Cardiac ventricle fibroblast (primary cell): ENCODE measurements at places on chromosomes 3 and 15. TPM values are rescaled to one million over a fixed set of nuclear protein-coding genes. Genes with fewer than 3 reads are reported as not detected.

VEPH1 gene
- 25.2 and 43.9 TPM in 2 replicates for total RNA-seq

CCDC12 gene
- total RNA-seq: 25.6 and 30.5 TPM in 2 replicates

CTXN2 gene
- total RNA-seq: not detected in 2 replicates

CCR9 gene
- not detected in 2 replicates for total RNA-seq

VPS8 gene
- 19.5 and 21.9 TPM in 2 replicates for total RNA-seq

MYZAP gene
- 0.81 and 0.83 TPM in 2 replicates for total RNA-seq

TIPARP gene
- total RNA-seq: 12.5 and 13.5 TPM in 2 replicates

CLRN1 gene
- total RNA-seq: not detected in 2 replicates

PTPN9 gene
- total RNA-seq: 14.5 and 18.1 TPM in 2 replicates

AQP9 gene
- not detected in 2 replicates for total RNA-seq

GRAMD2A gene
- 0.05 TPM in 1 of 2 replicates, not detected in the other for total RNA-seq

TRA2B gene
- 72.6 and 93.9 TPM in 2 replicates for total RNA-seq

SUCNR1 gene
- total RNA-seq: not detected in 2 replicates

SCAANT1 gene
- total RNA-seq: not detected in 2 replicates

ERICH6 gene
- not detected in 2 replicates for total RNA-seq

BCHE gene
- 1.9 and 2.9 TPM in 2 replicates for total RNA-seq

PPP1R14D gene
- total RNA-seq: not detected in 2 replicates

PLSCR2 gene
- total RNA-seq: not detected in 2 replicates

GNAT1 gene
- total RNA-seq: not detected in 2 replicates

RHCG gene
- not detected in 2 replicates for total RNA-seq

MUSTN1 gene
- total RNA-seq: not detected in 2 replicates

CCR5 gene
- not detected in 2 replicates for total RNA-seq

TRANK1 gene
- total RNA-seq: 18.3 TPM in 2 replicates

FBN1 gene
- total RNA-seq: 830 and 868 TPM in 2 replicates

TICRR gene
- 0.69 and 0.88 TPM in 2 replicates for total RNA-seq

HEXA gene
- total RNA-seq: 173 and 191 TPM in 2 replicates

PAQR5 gene
- total RNA-seq: 0.94 and 1.5 TPM in 2 replicates

C15orf62 gene
- total RNA-seq: 0.05 and 0.25 TPM in 2 replicates

WDR49 gene
- total RNA-seq: not detected in 2 replicates

GOLGA8K gene
- not detected in 2 replicates for total RNA-seq

APOD gene
- 67.7 and 93.3 TPM in 2 replicates for total RNA-seq

CPNE4 gene
- total RNA-seq: not detected in 2 replicates

ATP13A3 gene
- 161 and 188 TPM in 2 replicates for total RNA-seq

CHRFAM7A gene
- total RNA-seq: 0.54 and 1.4 TPM in 2 replicates

CYP8B1 gene
- not detected in 2 replicates for total RNA-seq

ILDR1 gene
- total RNA-seq: not detected in 2 replicates

SOX2 gene
- not detected in 2 replicates for total RNA-seq

HYPK gene
- total RNA-seq: 5.9 and 14.2 TPM in 2 replicates

KIF7 gene
- 27.4 and 28.3 TPM in 2 replicates for total RNA-seq

C3orf85 gene
- not detected in 2 replicates for total RNA-seq

TM4SF18 gene
- 1.1 and 1.2 TPM in 2 replicates for total RNA-seq

GATM gene
- not detected in 2 replicates for total RNA-seq

OXNAD1 gene
- total RNA-seq: 4.6 and 9.4 TPM in 2 replicates

GPR149 gene
- not detected in 2 replicates for total RNA-seq

MORC1 gene
- not detected in 2 replicates for total RNA-seq

PLXND1 gene
- total RNA-seq: 250 and 259 TPM in 2 replicates

RHOV gene
- not detected in 2 replicates for total RNA-seq

NGRN gene
- total RNA-seq: 38.4 and 49.5 TPM in 2 replicates

SEMA3F gene
- 9.0 and 10.4 TPM in 2 replicates for total RNA-seq

AP4E1 gene
- 5.2 and 6.9 TPM in 2 replicates for total RNA-seq
